ENCODE measurements at places on chromosomes 2 and 18.

- DNase-seq = no peak
Measured at GRCh38 chr2:3587432-3587831, 7.5 kb upstream of the COLEC11 start.

DNA sequence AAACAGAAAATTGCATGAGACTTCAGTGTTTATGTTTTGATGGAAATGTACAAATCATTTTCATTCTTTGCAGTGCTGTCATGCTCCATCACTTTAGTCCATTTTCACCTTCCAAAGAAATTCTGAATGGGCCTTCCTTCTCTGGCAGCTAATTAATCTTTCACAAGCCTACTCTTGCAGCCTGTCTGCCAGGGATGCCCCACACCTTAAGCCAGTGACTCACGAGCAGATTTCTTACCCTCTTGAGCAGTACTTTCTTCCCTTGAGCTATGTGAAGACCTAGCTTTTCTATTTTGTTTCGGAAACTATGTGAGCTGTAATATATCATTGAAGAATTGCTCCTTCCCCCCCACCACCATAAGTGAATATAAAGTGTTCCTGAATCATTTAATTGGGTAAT, 404.3 kb upstream of the VWC2L start:
- no peak for DNase-seq

GRCh38 chr18:72727776-72728175, 140.0 kb downstream of the NETO1 start:
- no peak for DNase-seq

- DNase-seq = no peak
Measured at GRCh38 chr2:196137271-196137670, 34.1 kb downstream of the STK17B start.

DNA sequence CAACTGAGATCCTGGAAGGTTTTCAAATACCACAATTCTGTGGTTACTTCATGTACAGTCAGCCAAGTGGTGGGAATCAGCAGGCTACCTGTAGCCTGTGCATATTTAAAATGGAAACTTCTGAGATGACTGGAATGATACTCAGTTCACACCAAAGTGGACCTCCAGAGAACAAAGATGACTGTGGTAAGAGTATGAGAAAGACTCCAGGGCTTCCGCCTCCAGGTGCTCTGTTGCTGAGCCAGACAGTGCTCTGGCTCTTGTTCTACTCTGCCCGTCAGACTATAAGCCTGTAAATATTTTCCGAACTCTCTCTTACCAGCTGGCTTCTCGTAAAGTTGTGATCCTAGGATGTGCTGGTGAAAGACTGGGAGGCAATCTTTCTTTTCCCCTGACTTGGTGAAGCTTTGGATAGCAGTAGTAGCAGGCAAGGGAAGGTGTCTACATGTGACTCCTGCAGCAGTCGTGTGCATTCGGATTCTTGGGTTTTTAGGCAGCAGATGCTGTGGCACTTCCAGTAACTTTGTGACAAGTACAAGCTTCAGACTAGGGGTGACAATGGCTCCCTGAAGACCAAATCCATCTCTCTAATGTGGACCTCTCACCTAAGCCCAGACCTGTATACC, 23.1 kb downstream of the ST3GAL5 start:
- no peak for DNase-seq

DNA sequence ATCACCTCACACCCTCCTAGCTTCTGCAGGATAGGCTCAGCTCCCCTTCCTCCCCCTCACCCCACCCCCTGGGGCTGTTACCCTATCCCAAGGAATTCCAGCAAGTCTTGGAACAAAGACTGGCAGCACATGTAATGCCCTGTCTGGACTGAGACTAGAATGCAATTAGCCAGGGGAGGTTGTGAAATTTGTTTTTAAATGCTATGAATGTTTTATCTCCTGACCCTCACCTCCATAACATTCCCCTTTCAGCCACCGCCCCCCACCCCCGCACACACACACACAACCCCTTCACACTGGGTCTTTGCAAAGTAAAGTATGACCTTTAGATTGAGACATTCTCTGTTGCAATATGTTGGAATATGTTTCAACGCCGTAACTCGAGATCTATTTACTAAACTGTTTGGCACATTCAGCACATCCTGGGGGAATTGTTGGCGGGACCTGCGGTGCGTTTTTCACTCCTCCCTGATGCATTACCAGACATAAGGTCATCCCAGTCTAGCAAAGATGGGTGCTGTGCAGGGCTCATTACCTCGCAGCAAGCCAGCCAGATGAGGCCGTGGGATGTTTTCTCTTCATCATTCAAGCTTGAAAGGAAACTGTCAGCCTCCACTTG, 290.7 kb upstream of the SLC14A2 start:
- no peak for DNase-seq

- DNase-seq = no peak
Measured at GRCh38 chr2:106107509-106108131, 86.5 kb downstream of the UXS1 start.

DNA sequence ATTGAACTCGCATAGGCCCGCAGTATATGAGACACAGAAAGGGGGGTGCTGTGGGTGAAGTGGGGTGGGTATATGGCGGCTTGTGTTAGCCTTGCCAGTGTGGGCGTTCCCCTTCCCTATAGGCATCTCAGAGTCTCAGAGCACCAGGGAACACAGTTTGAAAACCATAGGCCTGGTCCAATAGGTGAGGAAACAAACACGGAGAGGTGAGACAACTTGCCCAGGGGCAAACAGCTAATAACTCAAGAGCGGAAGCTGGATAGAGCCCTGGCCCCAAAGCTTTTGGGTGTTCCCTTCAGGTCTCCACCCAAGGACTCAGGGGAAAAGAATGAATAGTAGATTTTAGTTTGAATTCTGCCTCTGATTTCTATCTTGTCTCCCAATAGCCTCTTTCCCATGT, 7.9 kb downstream of the LIPG start:
- DNase-seq = no peak

DNA sequence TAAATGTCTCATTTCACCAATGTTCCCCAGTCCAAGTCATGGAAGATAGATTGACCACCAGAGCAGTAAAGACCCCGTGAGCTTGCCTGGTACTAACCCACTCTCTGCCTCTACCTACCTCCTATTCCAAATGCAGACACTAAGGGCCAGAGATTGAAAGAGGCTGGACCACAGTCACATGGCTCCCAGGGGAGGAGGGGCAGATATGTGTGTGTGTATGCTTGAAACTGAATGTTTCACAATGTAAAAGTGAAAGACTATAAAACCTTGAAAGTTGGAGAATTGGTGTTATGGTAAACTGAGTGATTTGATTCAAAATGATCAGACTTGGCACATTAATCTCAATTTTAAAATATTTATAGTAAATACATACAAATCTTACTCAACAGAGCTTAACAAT, 21.7 kb upstream of the KLHL29 start:
- DNase-seq = no peak

DNA sequence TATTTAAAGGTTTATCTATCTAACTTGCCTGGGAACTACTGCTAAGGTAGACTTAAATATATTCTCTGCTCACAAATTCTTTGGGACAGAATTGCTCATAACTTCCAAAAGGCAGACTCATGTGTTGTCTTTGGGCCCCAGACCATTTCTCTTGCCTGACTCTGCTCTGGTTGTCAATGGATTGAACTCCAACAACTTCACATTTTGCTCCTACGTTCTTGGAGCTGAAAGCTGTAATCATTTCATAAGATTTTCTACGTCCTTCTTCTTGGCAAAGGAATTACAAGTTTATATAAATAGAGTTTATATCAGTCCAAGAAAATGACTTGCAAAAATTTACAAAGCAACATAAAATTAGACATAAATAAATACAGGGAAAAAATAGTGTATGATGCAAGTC, 32.9 kb upstream of the PPM1B start:
- DNase-seq = no peak

GRCh38 chr2:152571048-152571766, 146.1 kb downstream of the PRPF40A start:
- DNase-seq = no peak

- no peak for DNase-seq
Measured at GRCh38 chr2:31785876-31786275, 205.1 kb upstream of the SRD5A2 start.

- no peak for DNase-seq
Measured at GRCh38 chr18:10847907-10848306, 301.5 kb downstream of the PIEZO2 start.

- no peak for DNase-seq
Measured at GRCh38 chr2:191607096-191607495, 70.8 kb upstream of the NABP1 start.

- DNase-seq = no peak
Measured at GRCh38 chr2:7974936-7975335, 706.9 kb upstream of the ID2 start.

- DNase-seq = no peak
Measured at GRCh38 chr18:70142001-70142400, 63.5 kb downstream of the RTTN start.

DNA sequence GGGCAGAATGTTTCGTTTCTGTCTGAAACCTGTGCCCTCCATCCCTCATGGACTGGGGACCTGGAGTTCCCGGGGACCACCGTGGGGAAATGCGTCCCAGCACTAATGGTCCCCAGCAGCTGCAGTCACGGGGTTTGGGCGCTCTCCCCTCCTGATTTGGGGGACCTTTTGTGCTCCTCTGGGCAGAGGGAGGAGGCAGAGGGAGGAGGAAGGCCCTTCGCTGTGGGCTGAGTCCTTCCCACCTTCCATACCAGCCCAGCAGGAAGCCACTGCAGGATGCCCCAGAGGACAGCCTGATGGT, 3.2 kb downstream of the GPR35 start:
- no peak for DNase-seq

DNA sequence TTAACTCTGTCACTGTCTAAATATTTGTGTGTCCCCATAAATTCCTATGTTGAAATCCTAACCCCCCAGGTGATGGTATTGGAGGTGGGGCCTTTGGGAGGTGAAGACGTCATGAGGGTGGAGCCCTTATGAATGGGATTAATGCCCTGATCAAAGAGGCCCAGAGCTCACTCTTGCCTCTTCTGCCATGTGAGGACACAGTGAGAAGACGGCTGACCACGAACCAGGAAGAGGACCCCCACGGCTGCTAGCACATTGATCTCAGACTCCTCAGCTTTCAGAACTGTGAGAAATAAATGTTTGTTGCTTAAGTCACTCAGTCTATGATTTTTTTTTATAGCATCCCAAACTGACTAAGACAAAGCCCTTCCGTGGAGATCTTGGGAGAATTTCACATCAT, 71.2 kb downstream of the BCL2L11 start:
- DNase-seq = no peak

DNA sequence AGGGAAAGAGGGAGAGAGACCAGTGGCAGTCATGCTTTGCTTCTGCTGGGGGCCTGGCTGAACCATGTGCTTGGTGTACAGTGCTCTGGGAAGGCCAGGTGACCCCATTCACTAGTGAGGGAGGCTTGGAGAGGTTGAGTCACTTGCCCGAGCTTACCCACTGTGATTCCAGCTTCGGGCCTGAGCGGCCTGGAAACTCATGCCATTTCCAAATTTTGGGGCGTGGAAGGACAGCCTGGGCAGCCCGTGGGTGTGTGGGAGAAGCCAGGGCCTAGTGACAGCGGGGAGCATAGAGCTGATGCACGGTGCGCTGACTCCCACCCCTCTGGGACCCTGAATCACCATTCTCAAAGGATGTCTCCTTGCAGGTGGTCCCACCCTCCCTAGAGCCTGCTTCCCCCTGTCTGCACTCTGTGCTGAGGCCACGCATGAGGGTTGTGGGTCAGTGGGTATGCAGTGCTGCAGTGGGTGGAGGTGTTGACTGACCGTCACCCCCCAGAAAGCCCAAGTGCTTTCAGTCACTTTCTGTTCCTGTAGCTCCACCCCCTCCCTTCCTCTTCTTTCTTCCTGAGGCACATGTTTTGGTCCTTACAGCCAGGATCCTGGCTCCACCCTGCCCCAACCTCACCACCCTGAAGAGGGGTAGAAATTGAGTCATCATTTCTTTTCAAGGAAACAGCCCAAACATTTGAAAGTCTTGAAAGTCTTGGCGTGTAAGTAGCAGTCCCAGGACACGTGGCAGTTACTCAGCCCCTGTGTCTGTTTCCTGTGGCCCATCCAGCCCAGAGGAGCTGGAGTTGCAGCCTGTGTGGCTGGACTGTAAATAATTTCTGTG, 69.3 kb upstream of the MCFD2 start:
- DNase-seq = peak; percentile 33

GRCh38 chr2:96198921-96199320, 9.7 kb downstream of the STARD7 start:
- no peak for DNase-seq

DNA sequence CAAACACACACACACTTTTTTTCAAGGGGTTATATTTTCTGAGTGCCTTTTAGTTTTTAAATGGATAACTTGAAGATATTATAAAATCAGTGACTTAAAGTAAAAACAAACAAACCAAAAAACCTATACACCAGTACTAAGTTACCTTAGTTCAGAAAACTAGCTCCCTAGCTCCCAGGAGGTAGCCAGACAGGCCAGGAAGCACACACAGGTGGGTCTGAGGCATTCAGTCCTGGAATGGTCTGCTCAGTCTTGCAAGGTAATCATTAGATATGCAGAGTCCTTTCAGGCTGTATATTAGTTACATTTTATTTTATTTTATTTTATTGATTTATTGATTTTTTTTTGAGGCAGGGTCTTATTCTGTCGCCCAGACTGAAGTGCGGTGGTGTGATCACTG, 10.7 kb upstream of the DYNC2LI1 start:
- DNase-seq = no peak

DNA sequence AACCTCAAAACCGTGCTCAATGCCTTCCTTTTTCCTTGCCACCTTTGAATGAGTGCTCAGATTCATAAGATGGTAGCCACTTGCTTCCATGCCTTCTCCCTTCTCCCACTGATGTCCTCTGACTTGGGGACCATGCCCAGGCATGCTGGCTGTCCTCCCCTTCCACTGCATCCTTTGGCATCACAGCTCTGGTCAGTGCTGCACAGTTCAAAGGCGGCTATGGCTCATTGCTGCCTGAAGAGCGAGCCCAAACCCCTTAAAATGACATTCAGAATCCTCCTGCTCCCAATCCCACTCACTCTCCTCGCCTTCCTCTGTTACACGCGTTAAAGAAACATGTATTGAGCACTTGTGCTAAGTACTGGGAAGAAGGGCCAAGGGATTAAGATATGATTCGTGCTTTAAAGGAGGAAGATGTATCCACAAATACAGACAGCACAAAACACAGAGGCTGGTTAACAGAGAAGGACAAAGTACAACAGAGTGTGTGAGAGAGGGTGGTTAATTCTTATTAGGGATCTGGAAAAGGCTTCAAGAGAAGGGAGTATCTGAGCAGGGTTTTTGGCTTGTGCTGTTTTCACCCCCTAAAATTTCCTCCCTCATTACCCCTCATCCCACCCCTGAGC, 81.8 kb downstream of the CERKL start:
- DNase-seq = no peak

DNA sequence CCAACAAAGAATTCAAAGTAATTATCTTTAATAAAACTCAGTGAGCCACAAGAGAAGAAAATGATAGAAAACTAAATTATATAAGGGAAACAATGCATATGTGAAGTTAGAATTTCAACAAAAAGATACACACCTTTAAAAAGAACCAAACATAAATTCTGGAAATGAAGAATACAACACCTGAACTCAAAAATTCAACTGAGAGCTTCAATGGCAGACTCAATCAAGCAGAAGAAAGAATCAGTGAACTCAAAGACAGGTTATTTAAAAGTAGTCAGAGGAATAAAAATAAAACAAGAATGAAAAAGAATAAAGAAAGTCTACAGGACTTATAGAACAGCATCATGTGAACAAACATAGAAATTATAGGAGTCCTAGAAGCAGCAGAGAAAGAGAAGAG, 73.4 kb downstream of the L3MBTL4 start:
- no peak for DNase-seq

- no peak for DNase-seq
Measured at GRCh38 chr2:30677861-30678385, 129.3 kb downstream of the CAPN13 start.

- DNase-seq = no peak
Measured at GRCh38 chr2:60523963-60524362, 29.5 kb downstream of the BCL11A start.

- no peak for DNase-seq
Measured at GRCh38 chr2:212170382-212170781, 368.2 kb downstream of the ERBB4 start.

Measured in stimulated activated CD8-positive, alpha-beta memory T cell treated with anti-CD3 and anti-CD28 coated beads, Interleukin-4, amount 100 ng/mL, for 24 hours (primary cell).